Amniotic stem cell (primary cell): ENCODE measurements at places on chromosomes 5 and 9.

- DNase-seq: no peak
Observed at GRCh38 chr9:7405924-7406604, 393.5 kb downstream of the DMAC1 start.

DNA sequence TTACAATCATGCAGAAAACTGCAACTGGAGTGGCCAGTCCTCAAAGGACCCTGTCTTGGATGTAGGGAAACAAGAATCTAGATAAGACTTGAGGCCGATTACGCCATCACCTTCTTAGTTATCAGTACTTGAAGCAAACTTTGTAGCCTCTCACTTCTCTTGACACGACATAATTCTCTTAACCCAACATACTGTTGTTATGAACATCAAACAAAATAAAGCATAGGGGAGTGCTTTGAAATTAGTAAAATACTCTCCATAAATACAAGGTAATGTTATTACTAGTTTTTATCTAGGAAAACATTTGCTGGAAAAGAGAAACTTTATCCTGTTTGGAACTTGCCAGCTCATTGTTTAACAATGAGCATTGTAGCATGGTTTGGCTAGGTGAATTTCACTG lies 574.9 kb upstream of the DMAC1 start:
- no peak for DNase-seq

GRCh38 chr9:107809871-107810460 lies 320.4 kb upstream of the KLF4 start:
- no peak for DNase-seq

DNA sequence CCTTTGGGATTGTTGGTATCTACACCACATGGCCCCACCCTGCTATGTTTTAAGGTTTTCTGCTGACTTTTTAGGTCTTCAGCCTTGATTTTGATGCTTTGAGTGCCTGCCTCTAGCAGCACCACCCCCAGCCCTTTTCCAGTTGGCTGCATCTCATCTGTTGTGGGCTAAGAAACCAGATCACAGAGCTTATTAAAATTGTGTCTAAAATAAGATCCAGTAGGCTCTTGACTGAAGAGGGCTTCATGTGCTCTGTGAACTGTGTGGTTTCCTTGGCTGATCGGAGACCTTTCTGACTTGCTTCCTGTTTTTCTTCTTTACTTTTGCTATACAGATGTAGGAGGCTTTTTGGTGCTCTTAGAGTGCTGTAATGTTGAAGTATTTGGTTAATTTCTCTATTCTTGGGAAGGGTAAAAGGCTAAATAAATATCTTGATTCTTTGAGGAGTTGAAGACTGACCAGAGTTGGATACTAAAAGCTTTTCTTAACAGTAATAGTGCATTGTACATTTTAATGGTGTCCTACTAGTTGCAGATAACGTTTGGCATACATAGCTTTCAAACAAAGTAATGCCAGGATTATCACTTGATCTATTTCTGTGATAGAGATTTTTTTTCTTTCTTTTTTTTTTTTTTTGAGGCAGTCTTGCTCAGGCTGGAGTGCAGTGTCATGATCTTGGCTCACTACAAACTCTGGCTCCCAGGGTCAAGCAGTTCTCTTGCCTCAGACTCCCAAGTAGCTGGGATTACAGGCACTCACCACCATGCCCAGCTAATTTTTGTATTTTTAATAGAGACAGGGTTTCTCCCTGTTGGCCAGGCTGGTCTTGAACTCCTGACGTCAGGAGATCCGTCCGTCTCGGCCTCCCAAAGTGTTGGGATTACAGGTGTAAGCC lies 4.5 kb downstream of the UBE2D2 start:
- no peak for DNase-seq
